ENCODE measurements at places on chromosomes 7 and 10.

DNA sequence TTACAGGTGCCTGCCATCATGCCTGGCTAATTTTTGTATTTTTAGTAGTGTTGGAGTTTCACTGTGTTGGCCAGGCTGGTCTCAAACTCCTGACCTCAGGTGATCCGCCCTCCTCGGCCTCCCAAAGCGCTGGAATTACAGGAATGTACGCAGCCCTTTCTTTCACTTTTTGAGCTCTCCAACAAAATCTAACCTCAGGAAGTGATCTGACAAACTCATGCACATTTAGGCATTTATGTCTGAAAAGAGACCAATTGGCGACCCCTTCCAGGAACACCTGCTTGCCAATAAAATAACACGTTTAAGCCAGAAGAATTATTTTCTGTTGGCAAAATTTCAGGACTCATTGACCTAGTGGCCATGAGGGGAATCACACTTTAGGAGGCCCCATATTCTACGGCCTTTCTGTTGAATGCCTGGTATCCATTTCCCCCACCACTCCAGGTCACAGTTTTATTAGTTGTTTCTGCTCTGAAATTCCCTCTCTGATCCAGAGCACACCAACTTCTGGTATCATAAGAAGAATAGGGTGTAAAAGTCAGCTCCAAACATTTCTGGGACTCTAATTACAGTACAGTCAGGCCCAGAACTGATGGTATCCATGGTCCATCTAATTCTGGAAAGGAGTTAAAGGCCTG is 65.8 kb upstream of the FRMD4A start:
- no peak for DNase-seq

DNA sequence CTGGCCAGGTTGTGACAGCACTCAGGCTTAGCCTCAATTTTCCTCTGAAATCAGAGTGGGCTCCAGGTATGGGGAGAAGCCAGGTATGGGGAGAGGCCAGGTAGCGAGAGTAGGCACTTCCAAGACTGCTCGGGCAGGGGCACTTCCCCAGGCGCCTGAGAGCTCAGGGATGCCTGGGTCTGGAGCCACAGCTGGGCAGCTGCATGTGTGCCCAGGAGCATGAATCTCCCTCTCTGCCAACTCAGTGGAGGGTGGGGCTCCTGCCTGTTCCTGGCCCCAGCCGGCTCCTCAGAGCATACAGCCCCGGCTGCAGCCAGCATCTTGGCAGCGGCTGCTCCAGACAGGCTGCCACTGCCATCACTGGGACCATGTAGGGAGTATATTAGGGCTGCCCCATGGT is 313.9 kb downstream of the AUTS2 start:
- no peak for DNase-seq

DNA sequence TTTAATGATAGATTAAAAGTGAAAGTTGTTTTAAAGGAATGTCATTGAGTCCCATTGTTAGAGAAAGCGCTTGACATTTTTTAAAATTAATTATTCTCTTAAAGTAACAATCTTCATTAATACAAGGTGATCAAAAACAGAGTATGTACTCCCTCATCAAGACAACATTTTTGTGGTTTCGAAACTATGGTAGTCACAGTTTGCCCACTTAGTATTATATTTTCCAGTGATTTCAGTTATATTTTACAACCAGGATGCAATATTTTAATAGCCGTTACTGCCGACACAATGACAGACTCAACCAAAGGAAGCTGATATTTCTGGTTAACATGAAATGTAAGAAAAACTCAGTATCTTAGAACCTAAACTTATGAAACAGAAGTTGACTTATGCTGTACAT is 31.3 kb downstream of the MKX start:
- DNase-seq: no peak

GRCh38 chr7:100974021-100974420 is 4.7 kb downstream of the MUC12 start:
- DNase-seq: no peak

DNA sequence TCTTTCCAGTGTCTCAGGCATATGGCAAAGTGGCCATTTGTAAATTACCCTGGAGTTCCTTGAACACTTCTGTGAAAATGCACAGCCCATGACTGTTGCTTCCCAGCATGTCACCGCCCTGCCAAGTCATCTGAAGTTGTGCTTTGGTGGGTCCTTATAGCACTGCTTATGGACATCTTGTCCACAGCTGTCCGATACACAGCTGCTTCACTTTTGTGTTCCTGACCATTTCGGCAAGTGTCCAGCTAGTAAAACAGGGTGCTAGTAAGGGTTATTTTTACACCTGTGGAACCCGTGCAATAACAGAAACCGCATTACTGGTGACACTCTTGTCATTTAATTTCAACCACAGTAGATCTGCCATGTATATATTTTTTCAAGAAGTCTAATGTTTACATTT is 29.7 kb downstream of the PIP4K2A start:
- no peak for DNase-seq

GRCh38 chr7:89517815-89518214 is 636.5 kb upstream of the STEAP1 start:
- DNase-seq: no peak

DNA sequence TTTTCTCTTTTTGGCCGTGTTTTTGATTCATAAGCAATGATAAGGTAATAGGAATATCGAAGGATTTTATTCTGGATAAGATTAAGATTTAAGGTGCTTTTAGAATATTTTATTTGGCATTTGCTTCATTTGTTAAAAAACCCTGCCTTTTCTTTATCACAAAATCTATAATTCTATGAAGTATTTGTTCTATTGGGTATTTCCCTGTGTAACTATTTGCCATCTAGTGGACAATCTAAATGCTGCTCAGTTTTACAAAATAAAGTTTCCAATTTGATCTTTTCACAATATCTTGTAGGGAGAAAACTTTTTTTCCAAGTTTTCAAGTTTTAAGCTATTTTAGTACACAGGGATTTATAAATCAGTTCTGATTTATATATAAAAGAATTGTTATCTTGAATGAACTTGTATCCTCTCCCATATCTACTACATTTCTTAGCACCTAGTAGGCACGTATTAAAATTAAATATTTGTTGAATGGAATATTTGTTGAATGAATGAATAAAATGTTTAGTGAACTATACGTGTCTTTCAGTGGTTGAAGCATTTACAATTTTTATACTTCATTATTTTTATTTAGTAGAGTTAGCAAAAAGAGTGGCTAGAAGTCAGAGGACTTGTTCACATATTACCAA is 26.5 kb downstream of the ANKRD7 start:
- DNase-seq: no peak

DNA sequence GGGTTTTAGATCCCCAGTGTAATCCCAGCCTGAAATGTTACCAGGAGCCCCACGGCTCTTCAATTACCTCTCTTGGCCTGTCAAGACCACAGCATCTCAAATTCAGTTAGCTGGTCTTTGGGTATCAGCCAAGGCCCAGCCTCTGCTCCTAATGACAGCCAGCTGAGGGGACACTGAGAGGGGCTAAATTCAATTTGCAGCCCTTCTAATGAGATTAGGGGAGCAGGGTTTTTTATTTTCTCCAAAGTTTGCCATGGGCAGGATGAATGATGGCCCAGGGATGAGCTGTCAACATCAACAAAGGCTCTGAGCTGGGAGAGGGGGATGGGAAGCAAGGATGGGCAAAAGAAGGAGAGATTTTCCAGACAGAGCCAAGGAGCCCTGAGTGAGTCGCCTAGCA is 116.8 kb upstream of the TBX20 start:
- DNase-seq: no peak

GRCh38 chr7:29309041-29309854 is 114.7 kb downstream of the CHN2 start:
- DNase-seq: no peak

All from activated CD8-positive, alpha-beta memory T cell treated with anti-CD3 and anti-CD28 coated beads for 48 hours (primary cell).